ENCODE measurements at places on chromosomes 1 and 21.

DNA sequence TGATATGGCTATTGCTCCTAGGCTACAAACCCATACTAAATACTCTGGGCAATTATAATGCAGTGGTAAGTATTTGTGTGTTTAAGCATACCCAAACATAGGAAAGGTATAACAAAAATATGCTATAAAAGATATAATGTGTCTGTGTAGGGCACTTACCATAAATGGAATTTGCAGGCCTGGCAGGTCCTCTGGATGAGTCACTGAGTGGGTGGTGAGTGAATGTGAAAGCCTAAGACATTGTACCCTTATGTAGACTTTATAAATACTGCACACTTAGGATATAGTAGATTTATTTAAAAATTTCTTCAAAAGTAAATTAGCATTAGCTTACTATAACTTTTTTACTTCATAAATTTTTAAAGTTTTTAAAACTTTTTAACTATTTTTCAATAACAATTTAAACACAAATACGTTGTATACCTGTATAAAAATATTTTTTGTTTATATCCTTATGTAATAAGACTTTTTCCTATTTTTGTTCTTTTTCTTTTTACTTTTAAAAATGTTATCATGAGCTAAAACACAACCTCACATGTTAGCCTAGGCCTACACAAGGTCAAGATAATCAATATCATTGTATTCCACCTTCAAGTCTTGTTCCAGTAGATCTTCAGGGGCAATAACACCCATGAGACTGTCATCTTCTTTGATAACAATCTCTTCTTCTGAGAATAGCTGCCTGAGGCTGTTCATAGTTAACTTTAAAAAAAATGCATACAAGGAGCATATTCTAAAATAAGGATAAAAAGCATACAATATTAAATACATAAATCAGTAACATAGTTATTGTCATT is 306.3 kb upstream of the RGS18 start:
- DNase-seq = no peak

- DNase-seq = no peak
Observed at GRCh38 chr1:167631936-167632614, 2.0 kb downstream of the RCSD1 start.

GRCh38 chr1:114828251-114828650 is 26.4 kb upstream of the SYCP1 start:
- DNase-seq = no peak

- no peak for DNase-seq
Observed at GRCh38 chr1:107531065-107531908, 390.4 kb downstream of the NTNG1 start.

DNA sequence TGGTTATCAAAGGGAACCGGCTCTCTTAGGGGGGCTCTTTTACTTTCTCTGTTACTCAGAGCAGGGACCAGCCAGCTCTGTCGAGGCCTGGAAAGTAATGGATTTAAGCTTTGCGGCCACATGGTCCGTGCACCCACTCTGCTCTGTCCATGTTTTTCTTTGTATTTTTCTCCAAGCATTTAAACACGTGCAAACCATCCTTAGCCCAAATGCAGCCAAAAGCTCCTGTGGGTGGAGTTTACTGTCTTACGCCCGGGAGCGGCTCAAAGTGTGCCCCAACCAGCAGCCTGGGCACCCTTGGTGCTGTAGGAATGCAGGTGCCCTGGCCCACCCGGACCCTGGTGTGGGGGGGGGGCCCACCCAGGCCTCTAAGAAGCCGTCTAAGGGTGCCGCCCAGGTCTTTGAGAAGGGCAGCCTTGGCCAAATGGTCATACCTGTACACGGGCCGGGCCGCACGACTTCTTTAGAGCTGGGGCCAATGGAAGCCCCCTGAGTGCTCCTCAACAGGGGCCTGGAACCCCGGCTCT is 29.2 kb upstream of the POFUT2 start:
- no peak for DNase-seq
